ENCODE measurements at places on chromosomes 16 and 17.

DNA sequence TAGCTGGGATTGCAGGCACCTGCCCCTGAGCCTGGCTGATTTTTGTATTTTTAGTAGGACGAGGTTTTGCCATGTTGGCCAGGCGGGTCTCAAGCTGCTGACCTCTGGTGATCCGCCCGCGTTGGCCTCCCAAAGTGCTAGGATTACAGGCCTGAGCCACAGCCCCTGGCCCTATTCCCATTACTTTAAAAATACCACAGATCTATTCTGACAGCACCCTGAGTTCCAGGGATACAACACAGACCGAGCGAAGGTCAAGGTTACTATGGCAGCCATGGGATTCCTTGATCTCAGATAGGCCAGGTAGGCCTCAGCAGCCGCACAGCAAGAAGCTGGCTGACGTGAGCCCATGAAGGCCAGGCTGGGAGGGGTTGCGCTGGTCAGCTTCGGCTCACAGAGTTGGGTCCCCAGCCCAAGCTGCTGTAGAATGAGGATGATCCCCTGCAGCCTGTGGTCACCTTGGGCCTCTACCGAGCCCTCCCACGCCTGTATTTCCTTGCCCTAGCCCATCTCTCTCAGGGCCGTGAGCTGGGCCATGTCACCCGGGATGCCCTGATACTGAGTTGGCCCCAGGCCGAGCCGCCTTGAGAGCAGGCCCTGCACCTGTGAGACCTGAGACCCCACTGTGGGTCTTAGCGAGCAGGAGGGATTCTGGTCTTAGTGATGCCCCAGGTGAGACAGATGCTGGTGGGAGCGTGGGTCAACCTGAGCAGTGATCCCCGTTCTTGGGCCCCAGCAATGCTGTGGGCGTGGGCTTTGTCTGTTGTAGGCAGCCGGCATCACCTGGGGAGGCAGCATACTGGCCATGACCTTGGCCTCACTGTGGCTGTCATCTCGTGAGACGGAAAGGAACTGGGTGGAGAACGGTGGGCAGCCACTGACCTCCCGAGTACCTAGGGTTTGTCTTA is 16.9 kb upstream of the RNF213 start:
- DNase-seq = no peak

GRCh38 chr17:67015001-67015400 is 29.4 kb upstream of the CACNG1 start:
- DNase-seq = no peak

GRCh38 chr17:75078284-75079022 is 9.3 kb upstream of the SLC16A5 start:
- DNase-seq = no peak

DNA sequence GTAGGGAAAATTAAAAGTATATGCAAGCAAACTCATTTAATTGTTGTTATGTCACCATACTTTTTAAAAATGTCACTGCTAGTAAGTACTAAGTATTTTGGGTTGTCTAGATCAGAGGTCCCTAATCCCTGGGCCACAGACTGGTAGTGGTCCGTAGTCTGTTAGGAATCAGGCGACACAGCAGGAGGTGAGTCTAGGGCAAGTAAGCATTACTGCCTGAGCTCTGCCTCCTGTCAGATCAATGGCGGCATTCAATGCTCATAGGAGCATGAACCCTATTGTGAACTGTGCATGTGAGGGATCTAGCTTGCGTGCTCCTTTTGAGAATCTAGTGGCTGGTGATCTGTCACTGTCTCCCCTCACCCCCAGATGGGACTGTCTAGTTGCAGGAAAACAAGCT is 21.6 kb downstream of the STXBP4 start:
- no peak for DNase-seq

DNA sequence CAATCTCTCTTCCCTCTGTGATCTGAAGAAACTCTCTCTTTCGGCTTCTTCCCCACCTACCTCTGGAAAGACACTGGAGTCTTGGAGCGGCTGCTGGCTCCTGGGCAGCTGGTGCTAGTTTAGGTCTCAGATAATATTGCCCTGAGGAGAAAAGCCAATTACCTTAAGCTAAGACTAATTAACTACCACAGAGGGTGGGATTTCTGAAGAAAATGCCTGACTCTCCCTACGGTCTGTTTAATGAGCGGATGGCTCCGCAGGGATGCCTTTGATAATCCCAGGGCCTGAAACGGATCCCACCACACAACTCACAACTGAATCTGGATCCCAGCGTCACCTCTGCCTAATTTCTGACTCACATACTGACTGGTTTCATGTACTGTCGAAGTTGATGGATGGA is 127.0 kb upstream of the NLRP1 start:
- DNase-seq = no peak

DNA sequence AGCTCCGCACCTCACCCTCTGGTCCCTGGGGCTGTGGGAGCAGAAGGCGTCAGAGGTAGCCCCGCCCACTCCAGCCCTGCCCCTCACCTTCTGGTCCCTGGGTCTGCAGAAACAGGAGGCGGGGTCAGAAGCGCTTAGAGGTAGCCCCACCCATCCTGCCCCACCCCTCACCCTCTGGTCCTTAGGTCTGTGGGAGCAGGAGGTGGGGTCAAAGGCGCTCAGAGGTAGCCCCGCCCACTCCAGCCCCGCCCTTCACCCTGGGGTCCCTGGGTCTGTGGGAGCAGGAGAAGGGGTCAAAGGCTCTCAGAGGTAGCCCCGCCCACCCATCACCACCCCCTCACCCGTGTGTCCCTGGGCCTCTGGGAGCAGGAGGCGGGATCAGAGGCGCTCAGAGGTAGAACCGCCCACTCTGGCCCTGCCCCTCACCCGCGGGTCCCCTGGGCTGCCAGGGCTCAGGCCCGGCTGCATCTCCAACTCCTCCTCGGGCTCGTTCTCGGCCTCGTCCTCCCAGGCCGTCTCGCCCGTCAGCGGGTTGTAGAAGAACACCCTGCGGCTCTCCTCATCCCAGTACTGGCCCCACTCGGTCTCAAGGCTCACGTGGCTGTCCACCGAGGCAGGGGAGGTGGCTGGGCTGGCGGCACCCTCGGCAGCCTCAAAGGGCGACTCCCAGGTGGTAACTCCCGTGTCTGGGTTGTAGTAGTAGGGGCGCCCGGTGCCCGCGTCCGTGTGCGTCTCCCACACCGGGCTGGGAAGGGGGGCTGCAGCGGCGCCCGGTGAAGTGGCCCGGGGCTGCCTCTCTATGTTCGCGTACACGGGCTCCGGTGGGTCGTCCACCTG is 27.2 kb downstream of the ARHGAP27 start:
- DNase-seq = no peak

GRCh38 chr17:12021623-12022140 is 1.0 kb downstream of the MAP2K4 start:
- no peak for DNase-seq

DNA sequence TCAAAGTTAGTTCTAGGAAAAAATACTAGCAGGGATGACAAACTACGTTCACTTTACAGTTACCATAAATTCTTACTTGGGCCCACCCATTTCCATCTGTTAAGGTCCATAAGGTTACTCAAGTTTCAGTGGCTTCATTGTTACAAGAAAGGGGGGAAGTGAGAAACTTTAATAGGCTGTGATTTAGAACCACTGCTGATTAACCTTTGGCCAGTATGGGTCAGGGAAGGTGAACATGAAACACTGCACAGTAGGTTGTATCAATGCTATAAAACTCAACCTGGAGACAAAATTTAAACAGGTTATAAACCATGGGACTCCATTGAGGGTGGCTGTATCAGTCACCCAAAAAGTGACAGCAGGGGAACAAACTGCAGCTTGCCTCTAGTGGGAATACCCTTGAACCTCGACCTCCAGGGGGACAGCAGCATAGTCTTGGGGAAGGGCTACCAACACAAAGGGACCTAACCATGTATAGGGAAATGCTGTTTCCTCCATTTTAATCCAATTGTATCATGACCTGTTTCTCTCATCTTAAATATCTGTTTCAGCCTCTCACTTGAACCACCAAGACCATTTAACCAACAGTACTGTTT is 10.4 kb downstream of the PTRH2 start:
- DNase-seq = no peak

GRCh38 chr16:56019274-56019673 is 144.1 kb upstream of the CES5A start:
- DNase-seq = no peak

DNA sequence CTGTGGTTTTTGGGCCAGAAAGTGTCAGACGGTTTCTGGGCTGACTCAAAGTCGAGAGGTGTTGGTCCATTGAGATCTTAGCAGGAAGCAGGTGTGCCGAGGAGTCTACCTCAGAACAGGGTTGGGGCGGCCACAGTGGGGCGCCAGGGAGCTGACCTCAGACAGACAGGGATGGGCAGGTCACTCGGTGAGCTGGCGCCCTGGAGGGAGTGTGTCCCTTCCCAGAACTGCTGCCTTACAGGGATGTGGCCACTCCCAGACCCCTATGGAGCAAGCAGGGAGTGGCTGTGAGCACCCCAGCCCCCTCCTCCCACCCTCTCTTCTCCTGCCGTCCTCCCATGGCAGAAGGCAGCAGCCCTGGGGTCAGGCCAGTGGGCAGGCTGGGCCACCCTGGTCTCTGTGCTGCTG is 14.0 kb upstream of the DPEP1 start:
- no peak for DNase-seq

DNA sequence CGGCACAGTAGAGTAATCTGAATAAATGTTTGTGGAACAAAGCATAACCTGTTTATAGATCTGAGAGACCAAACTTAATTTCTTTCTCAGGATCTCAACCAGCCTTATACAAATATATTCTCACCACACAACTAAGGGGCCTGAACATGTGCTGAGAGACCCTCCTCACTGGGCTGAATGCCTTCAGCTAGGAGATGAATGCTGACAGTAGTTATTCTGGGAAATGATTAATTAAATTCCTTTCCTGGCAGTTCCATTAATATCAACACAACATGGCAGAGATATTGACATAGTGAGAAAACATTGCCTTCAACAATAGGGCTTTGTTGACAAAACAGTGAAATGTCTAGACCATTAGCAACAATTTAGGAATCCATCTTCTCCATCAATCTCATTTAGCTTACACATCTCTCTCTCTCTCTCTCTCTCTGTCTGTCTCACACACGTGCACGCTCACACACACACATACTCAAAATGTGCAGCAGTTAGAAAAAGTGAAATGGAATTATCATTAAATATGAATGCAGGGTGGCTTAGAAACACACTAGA is 780.8 kb upstream of the CDH8 start:
- no peak for DNase-seq

- DNase-seq = no peak
Measured at GRCh38 chr16:2016407-2016922, 3.1 kb upstream of the NPW start.

DNA sequence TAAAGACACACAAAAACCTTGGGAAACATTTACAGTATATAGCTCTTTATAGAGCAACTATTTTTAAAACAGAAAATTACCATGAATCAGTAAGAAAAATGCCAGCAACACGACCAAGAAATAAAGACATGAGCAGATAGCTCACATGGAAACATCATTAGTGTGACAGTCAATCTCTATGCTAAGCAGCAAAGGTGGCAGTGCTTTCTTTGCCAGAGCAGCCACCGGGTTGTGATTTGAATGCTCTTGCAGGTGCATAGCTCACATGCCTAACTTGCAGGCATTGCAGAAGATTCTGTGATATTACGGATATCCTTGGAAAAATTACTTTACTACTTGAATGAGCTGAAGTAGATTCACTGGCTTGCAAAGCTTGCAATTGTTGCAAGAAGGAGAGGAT is 652.9 kb upstream of the C16orf82 start:
- no peak for DNase-seq

DNA sequence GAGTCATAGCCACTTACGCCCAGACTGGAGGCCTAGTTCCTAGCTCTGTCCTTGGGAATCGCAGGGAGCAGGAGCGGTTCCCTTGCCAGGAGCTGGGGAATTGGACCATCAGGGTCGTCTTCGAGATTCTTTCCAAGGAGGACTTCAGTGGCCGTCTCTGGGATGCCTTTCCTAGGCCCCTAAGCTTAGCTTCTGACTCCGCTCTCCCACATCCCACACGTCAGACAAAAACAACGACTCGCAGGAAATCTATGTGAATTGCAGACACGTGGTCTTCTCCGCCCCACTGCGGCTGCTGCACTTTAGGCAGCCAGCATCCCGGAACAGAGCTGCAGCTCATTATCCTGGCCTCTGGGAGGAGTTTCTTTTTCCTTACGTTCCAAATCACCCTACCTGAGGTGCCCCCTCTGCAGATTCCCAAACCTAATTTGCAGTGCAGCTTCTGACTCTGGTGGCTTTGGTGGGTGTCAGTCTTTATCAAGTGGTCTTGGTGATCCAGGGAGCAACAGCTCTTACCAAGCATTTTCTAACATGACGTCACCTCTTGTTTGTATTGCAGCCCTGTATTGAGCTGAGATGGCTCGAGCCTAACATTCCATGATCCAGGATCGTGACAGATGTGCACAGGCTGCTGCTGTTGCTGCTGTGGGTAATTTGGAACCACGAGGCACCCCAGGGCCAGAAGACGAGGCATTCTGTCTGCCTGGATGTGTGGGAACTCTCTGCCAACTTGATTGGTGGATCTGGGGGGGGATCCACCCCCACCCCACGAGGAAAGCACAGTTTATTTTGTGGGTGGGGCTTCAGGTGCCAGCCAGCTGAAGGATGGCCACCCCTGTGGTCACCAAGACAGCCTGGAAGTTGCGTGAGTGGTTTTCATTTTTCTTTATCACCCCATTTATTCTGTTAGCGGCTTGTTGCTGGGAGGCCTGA is 1.1 kb downstream of the KATNB1 start:
- peak; percentile 35 for DNase-seq

DNA sequence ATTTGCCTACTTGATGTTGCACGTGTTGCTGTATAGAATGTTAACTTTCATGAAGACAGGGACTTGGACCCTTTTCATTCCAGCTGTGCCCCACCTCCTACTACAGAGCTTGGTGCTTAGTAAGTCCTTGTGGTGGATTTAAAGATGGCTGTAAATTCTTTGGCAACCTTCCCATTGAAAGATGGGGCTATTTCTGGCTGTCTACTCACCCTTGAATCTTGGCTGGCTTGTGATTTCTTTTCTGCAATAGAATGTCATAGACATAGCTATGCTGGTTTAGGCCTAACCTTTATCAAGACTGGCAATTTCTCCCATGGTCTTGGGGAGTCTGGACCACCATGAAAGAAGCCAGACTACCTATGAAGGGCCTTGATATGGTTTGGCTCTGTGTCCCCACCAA is 59.0 kb downstream of the ACSM2A start:
- DNase-seq = no peak

GRCh38 chr17:48051283-48051682 is 3.1 kb downstream of the NFE2L1 start:
- no peak for DNase-seq

- DNase-seq = no peak
Measured at GRCh38 chr16:73018821-73019456, 29.0 kb downstream of the ZFHX3 start.

- DNase-seq = no peak
Measured at GRCh38 chr16:49473131-49473530, 99.5 kb downstream of the C16orf78 start.

GRCh38 chr17:79855331-79856124 is 16.3 kb upstream of the CBX4 start:
- no peak for DNase-seq

GRCh38 chr17:76000016-76000754 is 470 bp upstream of the CDK3 start:
- DNase-seq = peak; percentile 47
